Right ventricle myocardium inferior (tissue), 1 donor: ENCODE measurements at places on chromosomes 6 and 20. TPM values are rescaled to one million over a fixed set of nuclear protein-coding genes. Genes with fewer than 3 reads are reported as not detected.

DNA sequence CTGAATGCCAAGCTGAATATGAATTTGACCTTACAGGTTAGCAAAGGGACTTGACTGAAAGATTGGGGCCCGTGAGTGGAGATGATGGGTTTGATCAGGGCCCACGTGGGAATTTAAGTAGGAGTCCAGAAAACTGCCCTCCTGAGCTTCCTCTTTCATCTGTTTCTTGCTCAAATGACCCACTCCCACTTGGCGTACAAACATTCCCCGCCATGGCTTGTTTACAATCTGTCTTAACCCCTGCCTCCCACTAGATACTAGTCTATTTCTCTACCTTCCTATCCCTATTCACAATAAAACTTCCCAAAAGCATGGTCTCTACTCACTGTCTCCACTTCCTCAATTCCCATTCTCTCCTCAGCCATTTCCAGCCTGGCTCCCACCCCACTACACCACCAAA is 9.4 kb downstream of the MMP9 start:
- no peak for DNase-seq

GRCh38 chr6:30483677-30484279 is 5.5 kb upstream of the HLA-E start:
- DNase-seq: no peak

- no peak for DNase-seq
Observed at GRCh38 chr6:158244373-158244772, 67.9 kb upstream of the TULP4 start.

GRCh38 chr6:158086504-158087223 is 81.4 kb downstream of the SERAC1 start:
- DNase-seq: peak; percentile 77

GRCh38 chr6:167933847-167934246 is 63.6 kb upstream of the KIF25 start:
- no peak for DNase-seq

The FAM229B gene
- total RNA-seq: 75.1 TPM

- no peak for DNase-seq
Observed at GRCh38 chr6:6975459-6976111, 132.2 kb upstream of the RREB1 start.

The SEL1L2 gene
- total RNA-seq: 1.7 TPM
